Activated CD4-positive, alpha-beta T cell treated with anti-CD3 and anti-CD28 coated beads, Interleukin-2, amount 50 U/mL, for 4 hours (primary cell): ENCODE measurements at places on chromosomes 2 and 18.

GRCh38 chr18:3380384-3380961 lies 69.5 kb upstream of the TGIF1 start:
- no peak for DNase-seq

- no peak for DNase-seq
These were observed 129.3 kb downstream of the MBP start for GRCh38 chr18:77003316-77003715.

DNA sequence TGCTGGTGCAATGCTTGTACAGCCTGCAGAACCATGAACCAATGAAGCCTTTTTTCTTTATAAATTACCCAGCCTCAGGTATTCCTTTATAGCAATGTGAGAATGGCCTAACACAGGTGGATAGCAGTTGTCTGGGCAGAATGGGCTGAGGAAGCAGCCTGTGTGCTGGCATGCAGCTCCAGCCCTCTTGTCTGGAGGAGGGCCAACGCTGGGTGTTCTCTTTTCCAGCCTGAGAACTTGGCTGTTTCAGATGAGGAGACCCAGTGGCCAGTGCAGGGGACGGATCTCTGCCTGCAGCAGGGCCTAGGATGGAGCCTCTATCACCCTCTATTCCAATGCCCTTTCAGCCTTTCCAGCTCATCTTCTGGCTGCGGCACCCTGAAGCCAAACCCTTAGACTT lies 58.8 kb downstream of the CTIF start:
- no peak for DNase-seq

GRCh38 chr2:3494984-3495666 lies 24.2 kb downstream of the ADI1 start:
- DNase-seq: no peak

- DNase-seq: no peak
These were observed 431 bp upstream of the CNRIP1 start for GRCh38 chr2:68320118-68320641.
